Sigmoid colon (tissue), 7 donors: ENCODE measurements at places on chromosomes 3 and 15. TPM values are rescaled to one million over a fixed set of nuclear protein-coding genes. Genes with fewer than 3 reads are reported as not detected.

GRCh38 chr15:38115121-38115520 lies 137.5 kb upstream of the SPRED1 start:
- no peak for DNase-seq

DNA sequence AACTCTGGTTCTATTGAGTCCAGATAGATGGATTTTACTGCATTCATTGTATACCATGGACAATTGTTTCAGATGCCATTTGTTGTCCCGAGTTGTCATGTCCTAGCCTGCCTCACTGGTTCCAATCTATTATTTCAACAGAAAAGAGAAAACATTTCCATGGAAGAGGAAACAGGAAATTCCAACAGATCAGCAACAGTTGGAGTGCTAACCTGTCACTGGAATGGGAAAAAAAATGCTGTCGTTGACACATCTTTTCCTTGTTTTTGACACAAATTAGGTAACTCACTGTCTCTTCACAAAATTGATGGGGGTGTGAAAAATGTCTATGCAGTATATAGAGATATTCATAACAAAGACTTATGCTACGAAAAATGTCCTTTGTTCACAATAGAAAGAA lies 432.0 kb upstream of the TBL1XR1 start:
- no peak for DNase-seq

DNA sequence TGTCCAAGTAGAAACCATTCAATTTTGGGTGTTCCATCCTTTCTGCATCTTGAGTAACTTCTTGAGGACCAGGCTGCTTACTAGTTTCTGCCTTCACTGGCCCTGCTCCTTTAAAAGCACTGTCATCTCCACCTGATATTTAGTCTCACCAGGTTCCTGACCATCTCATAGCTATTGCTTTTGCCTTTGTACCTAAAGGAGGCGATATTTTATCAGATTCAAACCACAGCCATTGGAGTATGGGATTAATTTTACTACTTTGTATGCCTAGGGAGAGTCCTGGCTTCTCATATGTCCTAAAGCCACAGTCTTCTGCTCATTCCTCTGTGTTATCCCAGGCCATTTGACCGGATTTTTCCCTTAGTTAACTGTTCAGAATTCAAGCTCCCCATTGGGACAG lies 51.8 kb upstream of the RFX7 start:
- DNase-seq, result no peak

GRCh38 chr3:51340013-51340829 lies 44.9 kb upstream of the MANF start:
- peak; percentile 66 for DNase-seq

DNA sequence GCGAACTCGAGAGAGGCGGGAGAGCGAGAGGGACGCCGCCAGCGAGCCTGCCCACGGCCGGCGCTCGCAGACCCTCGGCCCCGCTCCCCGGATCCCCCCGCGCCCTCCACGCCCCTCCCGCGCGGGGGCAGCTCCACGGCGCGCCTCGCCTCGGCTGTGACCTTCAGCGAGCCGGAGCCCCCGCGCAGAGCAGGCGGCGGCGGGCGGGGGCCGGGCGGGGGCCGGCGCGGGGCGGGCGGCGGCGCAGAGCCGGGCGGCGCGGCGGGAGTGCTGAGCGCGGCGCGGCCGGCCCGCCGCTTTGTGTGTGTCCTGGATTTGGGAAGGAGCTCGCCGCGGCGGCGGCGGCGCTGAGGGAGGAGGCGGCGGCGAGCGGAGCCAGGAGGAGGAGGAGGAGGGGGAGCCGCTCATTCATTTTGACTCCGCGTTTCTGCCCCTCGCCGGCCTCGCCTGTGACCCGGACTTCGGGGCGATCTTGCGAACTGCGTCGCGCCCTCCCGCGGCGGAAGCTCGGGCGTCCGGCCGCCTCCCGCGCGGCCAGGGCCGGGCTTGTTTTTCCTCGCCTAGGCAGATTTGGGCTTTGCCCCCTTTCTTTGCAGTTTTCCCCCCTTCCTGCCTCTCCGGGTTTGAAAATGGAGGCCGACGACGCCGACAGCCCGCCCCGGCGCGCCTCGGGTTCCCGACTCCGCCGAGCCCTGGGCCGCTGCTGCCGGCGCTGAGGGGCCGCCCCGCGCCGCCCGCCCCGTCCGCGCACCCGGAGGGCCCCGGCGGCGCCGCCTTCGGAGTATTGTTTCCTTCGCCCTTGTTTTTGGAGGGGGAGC lies 524 bp downstream of the IGF1R start:
- DNase-seq, result peak; percentile 78

GRCh38 chr3:79019137-79019923 lies 748.5 kb downstream of the ROBO1 start:
- peak; percentile 93 for DNase-seq

DNA sequence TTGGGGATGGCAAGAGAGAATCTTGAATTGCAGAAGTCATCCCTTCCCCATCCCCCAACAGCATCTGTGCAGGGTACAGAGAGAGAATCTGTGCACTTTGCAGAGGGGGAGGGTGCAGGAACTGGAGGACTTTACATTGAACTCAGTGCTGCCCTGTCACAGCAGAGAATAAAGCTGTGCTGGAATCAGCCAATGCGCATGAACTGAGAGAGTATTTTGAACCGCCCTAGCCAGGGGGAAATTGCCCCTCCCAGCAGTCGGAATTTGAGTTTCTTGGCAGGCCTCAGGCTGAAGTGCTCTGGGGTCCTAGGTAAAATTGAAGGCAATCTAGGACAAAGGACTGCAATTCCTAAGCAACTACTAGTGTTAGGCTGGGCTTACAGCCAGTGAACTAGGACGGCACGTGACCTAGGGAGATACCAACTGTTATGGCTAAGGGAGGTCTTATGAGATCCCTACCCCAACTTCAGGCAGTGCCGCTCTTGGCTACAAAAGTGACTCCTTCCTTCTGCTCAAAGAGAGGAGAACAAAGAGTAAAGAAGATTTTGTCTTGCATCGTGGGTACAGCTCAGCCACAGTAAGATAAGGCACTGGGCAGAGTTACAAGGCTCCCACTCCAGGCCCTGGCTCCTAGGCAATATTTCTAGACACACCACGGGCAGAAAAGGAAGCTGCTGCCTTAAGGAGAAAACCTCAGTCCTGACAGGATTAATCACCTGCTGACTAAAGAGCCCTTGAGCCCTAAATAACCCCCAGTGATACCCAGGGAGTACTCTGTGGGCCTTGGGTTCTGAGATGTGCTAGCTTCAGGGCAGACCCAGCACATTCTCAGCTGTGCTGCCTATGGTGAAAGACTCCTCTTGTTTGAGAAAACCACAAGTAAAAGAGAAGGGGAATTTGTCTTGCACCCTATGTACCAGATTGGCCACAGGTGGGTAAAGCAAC lies 300.5 kb upstream of the ALCAM start:
- no peak for DNase-seq

DNA sequence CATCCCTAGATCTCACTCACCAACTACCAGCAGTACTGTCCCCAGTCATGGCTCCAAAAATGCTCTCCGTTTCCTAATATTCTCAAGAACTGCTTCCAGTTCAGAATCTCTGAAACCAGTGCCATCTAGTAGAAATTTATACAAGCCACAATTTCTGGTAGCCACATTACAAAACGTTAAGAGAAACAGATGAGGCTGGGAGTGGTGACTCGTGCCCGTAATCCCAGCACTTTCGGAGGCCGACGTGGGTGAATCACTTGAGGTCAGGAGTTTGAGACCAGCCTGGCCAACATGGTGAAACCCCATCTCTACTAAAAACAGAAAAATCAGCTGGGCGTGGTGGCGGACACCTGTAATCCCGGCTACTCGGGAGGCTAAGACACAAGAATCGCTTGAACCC lies 78.4 kb upstream of the RAD18 start:
- no peak for DNase-seq

GRCh38 chr15:70528270-70528706 lies 235.1 kb downstream of the UACA start:
- DNase-seq, result no peak

GRCh38 chr3:133384331-133385027 lies 15.4 kb upstream of the BFSP2 start:
- DNase-seq, result no peak

GRCh38 chr15:93983526-93983925 lies 247.8 kb upstream of the MCTP2 start:
- DNase-seq, result no peak

- DNase-seq, result no peak
Observed at GRCh38 chr3:119177321-119177720, 3.9 kb downstream of the UPK1B start.

COL8A1 gene
- total RNA-seq, result 16.0 TPM

LYZL4 gene
- total RNA-seq, result not detected

SAMD7 gene
- not detected for total RNA-seq
